ENCODE measurements at places on chromosomes 2 and 18.

- DNase-seq, result no peak
Measured at GRCh38 chr18:37922162-37922561, 356.6 kb upstream of the CELF4 start.

DNA sequence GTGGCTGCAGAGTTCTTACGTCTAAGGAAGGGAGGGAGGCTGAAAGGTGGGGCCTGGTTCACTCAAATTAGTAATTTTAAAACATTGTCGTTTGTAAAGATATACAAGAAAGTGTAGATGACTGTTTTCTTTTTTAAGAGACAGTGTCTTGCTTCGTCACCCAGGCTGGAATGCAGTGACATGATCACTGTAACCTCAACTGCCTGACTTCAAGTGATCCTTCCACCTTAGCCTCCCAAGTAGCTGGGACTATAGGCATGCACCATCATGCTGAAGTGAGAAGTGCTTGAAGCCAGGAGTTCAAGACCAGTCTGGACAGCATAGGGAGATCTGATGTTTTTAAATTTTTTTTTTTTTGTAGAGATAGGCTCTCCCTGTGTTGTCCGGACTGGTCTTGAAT, 52.9 kb downstream of the HNRNPLL start:
- DNase-seq, result no peak

DNA sequence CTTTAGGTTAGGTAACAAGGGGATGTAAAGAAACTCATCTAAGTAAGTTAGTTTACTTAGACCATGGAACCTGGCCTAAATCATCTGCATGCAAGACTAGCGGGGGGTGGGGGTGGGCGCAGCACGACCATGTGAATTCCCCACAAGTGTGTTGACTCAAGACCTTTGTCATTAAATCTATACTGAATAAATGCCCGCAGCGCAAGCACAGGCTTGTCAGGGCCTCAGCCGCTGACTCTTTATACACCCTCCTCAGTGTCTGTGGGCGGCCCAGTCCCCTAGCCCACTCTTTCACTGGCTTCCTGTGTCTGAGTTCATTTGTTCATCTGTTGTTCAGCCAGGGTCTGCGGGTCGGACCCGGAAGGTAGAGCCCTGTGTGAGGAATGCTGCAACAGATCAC, 17.8 kb downstream of the MAP3K2 start:
- no peak for DNase-seq

- DNase-seq, result no peak
Measured at GRCh38 chr2:41900101-41900577, 147.7 kb upstream of the PKDCC start.

DNA sequence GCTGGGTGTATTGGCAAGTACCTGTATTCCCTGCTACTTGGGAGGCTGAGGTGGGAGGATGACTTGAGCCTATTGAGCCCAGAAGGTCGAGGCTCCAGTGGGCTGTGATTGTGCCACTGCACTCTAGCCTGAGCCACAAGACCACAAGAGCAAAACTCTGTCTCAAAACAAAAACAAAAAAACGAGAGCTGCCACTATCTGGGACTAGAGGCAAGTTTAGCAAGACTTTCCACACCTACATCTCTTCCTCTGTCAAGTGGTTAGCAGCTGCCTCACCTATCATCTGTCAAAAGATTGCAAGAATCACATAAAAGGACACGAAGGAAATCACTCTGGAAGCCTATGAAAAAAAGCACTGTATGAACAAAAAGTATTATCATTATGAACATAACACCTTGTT, 55.2 kb upstream of the RIOK3 start:
- DNase-seq, result no peak

DNA sequence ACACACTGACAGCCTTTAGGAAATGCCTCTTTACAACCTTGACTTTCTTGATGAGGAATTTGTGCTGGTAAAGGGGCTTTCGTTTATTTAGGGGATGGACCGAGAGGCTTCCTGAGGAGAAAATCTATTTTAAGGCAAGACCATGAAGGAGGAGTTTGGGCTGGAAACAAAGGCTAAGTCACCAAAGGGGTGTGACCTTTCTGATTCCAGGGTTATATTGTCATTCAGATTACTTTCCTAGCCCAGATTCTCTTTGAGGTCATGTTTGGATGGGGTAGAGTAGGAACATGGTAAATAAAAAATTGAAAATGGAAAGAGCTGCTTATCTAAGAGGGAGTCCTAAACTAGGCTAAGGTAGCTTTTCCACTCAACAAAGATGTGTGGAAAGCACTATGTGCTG, 77.1 kb upstream of the UGP2 start:
- no peak for DNase-seq

DNA sequence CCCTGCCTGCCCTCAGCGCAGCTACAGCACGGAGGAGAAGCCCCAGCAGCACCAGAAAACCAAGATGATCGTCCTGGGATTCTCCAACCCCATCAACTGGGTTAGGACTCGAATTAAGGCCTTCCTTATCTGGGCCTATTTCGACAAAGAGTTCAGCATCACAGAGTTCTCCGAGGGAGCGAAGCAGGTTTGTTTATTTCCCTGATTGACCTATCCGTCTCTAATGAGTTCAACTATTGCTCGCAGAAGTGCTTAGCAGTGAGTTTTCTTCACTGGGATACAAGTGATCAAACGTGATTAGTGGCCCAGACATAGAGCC, 639 bp downstream of the MAIP1 start:
- no peak for DNase-seq

- DNase-seq, result no peak
Measured at GRCh38 chr2:128770143-128771085, 451.7 kb upstream of the HS6ST1 start.

DNA sequence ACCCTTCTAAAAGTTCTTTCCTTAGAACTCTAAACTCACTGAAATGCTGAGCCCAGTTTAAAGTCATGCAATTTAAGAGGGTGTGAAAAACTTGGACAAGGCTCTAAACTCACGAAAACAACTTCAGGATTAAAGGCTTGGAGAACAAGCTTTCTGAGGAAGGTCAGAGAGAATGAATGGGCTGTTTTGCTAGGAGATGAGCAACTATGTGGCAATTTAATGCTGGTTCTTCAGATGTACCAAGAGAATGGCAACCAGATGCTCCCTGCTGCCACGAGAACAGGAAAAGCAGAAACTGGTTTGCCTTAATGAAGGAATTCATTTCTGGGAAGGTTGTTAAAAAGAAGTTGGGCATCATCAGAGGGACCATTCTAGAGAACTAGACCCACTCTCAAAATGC, 77.8 kb upstream of the PMAIP1 start:
- DNase-seq, result no peak

DNA sequence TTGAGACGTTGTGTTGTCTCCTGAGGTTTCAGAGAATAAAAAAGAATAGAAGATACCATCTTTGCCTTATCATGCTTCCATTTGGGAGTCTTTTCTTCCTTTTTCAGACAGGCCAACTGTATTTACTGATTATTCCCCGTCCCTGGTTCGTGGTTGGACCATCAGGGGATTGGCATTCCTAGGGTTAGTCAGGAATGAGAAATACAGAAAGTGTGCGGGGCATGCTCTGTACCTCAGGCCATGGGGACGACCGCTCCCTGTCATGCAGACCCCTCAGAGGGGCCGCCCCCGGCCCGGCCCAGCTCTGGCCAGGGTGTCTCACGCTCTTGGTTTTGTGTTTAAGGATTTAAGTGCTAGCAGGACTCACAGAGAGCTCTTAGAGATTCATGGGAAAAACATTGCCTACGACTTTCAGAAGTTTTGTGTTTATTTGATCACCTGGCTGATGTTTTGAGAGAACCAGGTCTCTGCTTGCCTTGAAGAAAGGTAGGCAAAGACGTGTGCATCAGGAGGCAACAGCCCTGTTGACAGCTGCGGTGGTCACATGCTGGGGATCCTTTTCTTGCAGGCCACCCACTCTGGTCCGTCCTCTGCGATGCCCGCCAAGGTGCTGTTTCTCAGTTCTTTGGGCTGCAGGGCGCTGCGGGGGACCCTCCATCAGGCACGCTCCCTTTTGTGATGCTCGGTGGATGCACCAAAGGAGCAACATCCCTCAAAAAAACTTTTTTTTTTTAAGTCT, 317.8 kb downstream of the AGAP1 start:
- DNase-seq, result no peak

DNA sequence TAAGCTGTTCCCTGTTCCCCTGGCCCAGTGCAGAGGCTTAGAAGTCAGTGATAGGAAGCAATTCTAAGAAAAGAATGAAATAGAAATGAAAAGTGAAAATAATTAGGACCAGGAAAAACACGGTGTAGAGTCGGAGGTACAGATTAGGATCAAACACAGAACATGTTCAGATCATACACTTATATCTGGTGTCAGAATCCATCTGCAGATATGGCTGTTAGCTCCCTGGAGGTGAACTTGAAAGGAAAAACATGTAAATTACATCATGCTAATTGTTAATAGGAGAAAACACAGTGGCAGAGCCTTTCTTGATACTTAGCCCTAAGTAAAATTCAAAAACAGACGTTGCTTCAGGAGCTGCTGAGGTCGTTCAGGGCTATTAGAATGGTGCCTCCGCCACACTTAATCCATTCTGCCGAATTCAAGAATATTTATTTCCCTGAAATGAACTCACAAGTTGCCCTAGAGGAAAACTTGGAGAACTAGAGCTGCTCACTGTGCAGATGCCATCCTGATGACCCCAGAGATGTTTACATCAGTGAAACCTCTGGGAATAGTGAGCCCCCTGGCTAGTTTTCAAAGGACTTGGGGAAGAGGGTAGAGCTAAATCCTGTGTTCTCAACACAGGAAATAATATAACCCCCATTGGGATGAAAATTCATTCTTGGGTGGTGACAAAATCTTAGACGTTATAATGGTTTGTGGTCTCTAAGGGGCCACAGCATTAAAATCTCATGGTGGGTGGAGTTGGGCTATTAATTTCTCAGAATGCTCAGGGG, 27.5 kb downstream of the LPIN1 start:
- no peak for DNase-seq

DNA sequence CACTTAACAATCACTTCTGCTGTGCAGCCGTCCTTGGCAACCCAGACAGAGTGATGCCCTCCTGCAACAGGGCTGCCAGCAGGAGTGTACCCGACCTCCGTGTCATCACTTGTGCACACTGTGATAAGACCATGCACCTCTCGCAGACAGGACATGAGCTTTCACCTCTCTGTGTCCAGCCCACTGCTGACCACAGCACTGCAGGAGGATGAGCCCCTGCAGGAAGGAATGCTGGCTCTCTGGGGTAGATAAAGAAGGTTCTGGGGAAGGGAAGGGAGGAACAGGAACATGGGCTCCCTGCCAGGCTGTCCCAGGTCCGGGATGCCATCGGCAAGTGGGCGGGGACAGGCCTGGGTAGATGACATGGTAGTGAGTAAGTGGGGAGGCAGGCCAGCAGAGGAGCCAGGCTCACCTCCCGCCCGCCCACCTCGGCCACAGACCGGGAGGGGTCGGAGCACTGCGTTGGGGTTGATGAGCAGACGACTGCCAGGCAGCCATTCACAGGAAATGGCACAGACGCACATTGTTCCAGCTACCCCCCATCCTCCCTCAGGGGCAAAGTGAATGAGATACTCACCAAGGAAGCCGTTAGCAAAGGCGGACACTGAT, 18.6 kb upstream of the COL6A3 start:
- DNase-seq, result peak; percentile 63

GRCh38 chr2:237665713-237666143, 38.3 kb downstream of the LRRFIP1 start:
- DNase-seq, result no peak

- no peak for DNase-seq
Measured at GRCh38 chr2:10759151-10759714, 37.8 kb downstream of the ATP6V1C2 start.

DNA sequence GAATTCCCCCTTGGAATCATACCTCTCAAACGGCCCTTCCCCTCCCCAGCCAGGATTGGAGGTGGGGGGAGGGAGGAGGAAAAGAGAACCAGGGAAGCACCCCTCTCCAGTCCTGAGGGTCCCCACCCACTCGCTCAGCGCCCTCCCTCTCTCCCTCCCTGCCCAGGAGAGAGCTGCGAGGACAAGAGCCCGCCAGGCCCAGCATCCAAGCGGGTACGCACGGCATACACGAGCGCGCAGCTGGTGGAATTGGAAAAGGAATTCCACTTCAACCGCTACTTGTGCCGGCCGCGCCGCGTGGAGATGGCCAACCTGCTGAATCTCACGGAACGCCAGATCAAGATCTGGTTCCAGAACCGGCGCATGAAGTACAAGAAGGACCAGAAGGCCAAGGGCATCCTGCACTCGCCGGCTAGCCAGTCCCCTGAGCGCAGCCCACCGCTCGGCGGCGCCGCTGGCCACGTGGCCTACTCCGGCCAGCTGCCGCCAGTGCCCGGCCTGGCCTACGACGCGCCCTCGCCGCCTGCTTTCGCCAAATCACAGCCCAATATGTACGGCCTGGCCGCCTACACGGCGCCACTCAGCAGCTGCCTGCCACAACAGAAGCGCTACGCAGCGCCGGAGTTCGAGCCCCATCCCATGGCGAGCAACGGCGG, 14.4 kb downstream of the HOXD3 start:
- no peak for DNase-seq

DNA sequence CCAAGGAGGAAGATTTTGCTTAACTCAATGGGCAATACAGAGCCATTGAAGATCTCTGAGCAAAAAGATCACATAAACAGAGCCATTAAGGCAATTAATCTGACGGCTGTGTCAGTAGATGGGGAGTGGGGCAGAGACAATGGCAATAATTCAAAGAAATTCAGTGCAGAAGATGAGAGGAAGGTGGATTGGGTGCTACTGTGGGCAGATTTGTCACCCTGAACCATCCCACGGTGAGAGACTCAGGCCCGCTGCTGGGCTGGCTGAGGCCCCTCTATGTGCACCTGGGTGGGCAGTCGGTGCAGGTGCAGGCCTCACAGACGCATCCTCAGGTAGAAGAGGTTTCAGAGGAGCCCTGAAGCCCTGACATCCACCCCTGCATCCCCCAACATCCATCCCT, 458.6 kb downstream of the EIPR1 start:
- no peak for DNase-seq

DNA sequence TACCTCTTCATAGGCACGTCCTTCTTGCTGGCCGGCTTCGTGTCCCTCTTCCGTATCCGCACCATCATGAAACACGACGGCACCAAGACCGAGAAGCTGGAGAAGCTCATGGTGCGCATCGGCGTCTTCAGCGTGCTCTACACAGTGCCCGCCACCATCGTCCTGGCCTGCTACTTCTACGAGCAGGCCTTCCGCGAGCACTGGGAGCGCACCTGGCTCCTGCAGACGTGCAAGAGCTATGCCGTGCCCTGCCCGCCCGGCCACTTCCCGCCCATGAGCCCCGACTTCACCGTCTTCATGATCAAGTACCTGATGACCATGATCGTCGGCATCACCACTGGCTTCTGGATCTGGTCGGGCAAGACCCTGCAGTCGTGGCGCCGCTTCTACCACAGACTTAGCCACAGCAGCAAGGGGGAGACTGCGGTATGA, 2.3 kb downstream of the FZD7 start:
- DNase-seq, result no peak

DNA sequence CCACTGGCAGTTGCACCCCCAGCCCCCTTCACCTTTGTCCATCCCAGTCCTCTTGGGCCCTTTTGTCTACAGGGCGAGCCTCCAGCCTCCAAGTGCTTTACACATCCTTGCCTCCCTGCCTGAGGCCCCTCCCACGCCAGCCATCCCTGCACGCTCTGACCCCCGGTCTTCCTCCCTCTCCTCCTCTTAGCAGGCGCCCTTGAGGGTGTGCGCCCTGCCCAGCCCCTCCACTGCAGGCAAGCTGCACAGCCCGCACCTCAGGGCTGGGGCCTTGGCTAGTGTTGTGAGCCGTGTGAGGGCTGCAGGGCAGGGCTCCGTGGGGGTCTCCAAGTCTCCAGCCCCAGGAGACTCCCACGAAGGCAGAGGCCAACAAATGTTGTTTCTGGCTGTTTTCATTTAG, 6.9 kb downstream of the BOK start:
- no peak for DNase-seq

GRCh38 chr2:86055314-86055713, 50.4 kb downstream of the POLR1A start:
- no peak for DNase-seq

- DNase-seq, result no peak
Measured at GRCh38 chr18:9417073-9417851, 58.1 kb upstream of the RALBP1 start.
